GM23248 (cell line): ENCODE measurements at places on chromosomes 1 and 21. TPM values are rescaled to one million over a fixed set of nuclear protein-coding genes. Genes with fewer than 3 reads are reported as not detected.

Gene AURKAIP1
- 118 and 120 TPM in 2 replicates for total RNA-seq

Gene CELA2B
- not detected in 2 replicates for total RNA-seq

Gene CACYBP
- total RNA-seq = 71.3 and 84.8 TPM in 2 replicates

Gene S100A5
- not detected in 2 replicates for total RNA-seq

Gene GPR52
- total RNA-seq = not detected in 2 replicates

Gene KCNT2
- 0.32 and 0.76 TPM in 2 replicates for total RNA-seq

Gene TLR5
- not detected in 2 replicates for total RNA-seq

Gene PRR9
- not detected in 2 replicates for total RNA-seq

DNA sequence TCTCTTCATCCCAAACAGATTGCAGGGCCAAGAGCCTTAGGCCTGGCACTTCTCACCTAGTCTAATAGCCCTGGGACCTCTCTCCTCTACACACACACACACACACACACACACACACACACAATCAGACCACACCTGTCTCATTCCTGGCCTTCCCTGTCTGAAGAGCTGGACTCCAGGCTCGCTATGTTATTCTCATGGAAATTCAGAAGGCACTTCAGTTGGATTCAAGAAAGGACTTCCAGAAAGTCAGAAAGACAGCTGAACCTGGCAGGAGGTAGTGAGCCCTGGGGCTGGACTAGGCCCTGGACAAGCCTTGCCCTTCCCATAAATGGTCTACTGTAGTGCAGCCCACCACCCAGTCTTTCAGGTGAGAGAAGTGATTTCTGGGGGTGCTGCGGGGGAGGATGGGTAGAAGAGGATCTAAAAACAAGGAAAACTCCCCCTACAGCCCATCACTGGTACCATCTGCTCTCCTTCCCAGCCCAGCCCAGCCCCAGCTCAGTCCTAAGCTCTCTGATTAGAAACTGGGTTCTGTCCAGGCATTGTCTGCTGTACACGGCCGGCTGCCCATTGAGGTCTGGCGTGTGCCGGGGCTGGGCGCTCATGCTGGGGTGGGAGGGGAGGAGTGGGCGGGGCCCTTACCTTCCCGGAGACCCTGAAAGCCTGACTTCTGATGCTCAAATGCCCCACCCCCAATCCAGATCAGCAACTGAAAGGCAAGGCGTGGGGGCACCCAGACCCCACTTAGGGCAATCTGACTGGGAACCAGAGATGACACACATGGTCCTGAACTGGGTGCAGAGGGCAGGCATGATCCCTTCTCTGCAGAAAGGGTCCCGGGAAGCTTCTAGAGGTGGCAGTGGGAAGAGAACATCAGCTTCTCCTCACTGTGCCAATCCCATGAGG is 2.5 kb downstream of the KIF21B start:
- no peak for DNase-seq

- DNase-seq = no peak
Observed at GRCh38 chr1:213686983-213687382, 300.8 kb upstream of the PROX1 start.

DNA sequence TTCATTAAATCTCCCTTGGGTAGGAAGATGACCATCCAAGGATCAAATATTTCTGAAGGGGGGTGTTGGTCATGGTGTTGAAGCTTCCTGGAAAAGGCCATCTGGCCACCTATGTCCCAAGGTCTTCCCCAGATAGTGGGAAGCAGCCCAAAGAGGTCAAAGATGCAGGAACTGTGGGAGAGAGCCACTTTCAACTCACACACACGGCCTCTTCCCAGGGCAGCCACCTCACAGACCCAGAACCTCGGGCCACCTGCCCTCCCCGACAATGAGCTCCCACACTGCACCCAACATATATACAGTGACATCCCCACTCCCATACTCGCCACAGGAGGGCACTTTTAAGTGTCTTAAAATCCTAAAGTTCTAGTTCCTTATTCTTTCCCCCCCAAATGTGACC is 164.5 kb upstream of the ETV3 start:
- no peak for DNase-seq

GRCh38 chr1:165481820-165482532 is 37.0 kb upstream of the RXRG start:
- DNase-seq = peak; percentile 94

- DNase-seq = no peak
Observed at GRCh38 chr1:11825131-11825530, 19.1 kb downstream of the CLCN6 start.

DNA sequence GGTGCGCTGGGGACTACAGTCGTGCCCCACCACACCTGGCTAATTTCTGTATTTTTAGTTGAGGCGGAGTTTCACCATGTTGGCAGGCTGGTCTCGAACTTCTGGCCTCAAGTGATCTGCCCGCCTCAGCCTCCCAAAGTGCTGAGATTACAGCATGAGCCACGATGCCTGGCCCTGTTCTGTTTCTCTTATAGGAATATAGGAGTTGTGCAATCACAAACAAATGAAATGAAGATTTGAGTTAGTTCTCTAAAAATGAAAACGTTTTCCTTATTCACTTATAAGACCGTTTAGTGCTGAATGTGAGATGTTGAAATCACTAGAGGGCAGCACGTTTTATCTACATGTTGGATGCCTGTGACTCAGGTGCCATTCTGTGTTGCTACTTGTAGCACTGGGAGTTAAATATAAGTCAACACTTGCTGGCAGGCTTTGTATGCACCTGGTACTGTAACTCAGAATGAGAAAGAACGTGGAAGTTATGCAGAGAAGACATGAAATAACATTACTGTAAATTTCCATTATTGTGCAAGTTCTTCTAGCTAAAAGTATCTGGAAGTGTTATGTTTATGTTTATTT is 45.8 kb downstream of the MIGA1 start:
- DNase-seq = peak; percentile 90

GRCh38 chr1:218383051-218383450 is 37.9 kb downstream of the TGFB2 start:
- DNase-seq = no peak

DNA sequence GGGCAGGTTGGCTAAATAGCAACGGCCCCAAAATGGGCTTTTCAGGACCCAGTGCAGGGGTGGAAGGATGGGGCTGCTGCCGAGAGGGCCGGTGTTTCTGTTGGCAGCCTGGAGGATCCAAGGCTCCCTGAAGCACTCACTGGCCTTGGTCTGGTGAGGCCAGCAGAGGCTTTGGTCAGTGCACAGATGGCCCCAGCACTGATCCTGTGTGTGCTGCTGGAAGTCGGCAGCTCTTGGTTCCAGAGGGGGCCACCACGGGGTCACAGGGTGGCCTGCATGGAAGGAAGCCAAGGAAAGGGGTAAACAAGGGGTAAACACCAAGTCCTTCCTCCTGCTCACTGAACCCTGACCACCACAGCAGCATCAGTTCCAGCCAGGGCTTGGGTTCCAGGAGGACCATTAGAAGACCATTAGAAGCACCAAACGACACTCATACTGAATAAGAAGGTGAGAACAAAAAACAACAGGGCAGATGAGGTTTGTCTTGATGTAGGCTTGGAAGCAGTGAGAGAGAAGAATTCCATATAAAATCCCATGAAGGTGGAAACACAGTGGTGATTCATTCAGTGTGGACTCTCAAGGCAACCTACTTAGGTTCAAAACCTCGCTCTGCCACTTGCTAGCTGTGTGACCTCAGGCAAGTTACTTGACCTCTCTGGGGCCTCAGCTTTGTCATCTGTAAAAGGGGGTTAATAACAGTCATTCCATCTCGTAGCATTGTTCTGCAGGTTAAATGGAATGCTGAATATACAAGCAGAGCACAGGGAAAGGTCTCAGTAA is 184.5 kb downstream of the RUNX1 start:
- DNase-seq = no peak

GRCh38 chr1:71362076-71362475 is 281.2 kb upstream of the ZRANB2 start:
- DNase-seq = no peak

GRCh38 chr1:240084749-240085148 is 6.9 kb upstream of the FMN2 start:
- no peak for DNase-seq

- no peak for DNase-seq
Observed at GRCh38 chr1:214452152-214452784, 99.1 kb downstream of the PTPN14 start.

GRCh38 chr1:193568512-193568911 is 382.1 kb upstream of the B3GALT2 start:
- DNase-seq = no peak

- DNase-seq = no peak
Observed at GRCh38 chr1:8424539-8425116, 106.7 kb downstream of the SLC45A1 start.

GRCh38 chr1:208211921-208212843 is 32.0 kb downstream of the PLXNA2 start:
- DNase-seq = peak; percentile 24
